ENCODE measurements at places on chromosomes 7 and 10. TPM values are rescaled to one million over a fixed set of nuclear protein-coding genes. Genes with fewer than 3 reads are reported as not detected.

The OPN1SW gene
- total RNA-seq = not detected

The ZNF485 gene
- total RNA-seq = 5.0 TPM

The CLDN3 gene
- total RNA-seq = not detected

The ZNF775 gene
- total RNA-seq = 8.2 TPM

The GSAP gene
- 0.47 TPM for total RNA-seq

The CPA4 gene
- total RNA-seq = 49.9 TPM

The GPR85 gene
- 0.35 TPM for total RNA-seq

The COBL gene
- not detected for total RNA-seq

The RBAK gene
- 6.0 TPM for total RNA-seq

The GIMAP1 gene
- total RNA-seq = not detected

The PAPOLB gene
- total RNA-seq = 0.12 TPM

The TMEM176A gene
- total RNA-seq = 6.2 TPM

The NRP1 gene
- total RNA-seq = 55.9 TPM

The NKX1-2 gene
- not detected for total RNA-seq

The RPEL1 gene
- total RNA-seq = 0.12 TPM

The PDK4 gene
- 11.6 TPM for total RNA-seq

The SPDYE8 gene
- total RNA-seq = not detected

The SH2D4B gene
- total RNA-seq = not detected

The C10orf67 gene
- total RNA-seq = not detected

The ZPBP gene
- total RNA-seq = not detected

The LHFPL3 gene
- total RNA-seq = not detected
